ENCODE measurements at places on chromosomes 11 and 22.

- DNase-seq, result no peak
These were observed 234.0 kb upstream of the ZC3H12C start for GRCh38 chr11:109859045-109859724.

GRCh38 chr11:113884361-113884836, 9.0 kb upstream of the USP28 start:
- DNase-seq, result no peak

DNA sequence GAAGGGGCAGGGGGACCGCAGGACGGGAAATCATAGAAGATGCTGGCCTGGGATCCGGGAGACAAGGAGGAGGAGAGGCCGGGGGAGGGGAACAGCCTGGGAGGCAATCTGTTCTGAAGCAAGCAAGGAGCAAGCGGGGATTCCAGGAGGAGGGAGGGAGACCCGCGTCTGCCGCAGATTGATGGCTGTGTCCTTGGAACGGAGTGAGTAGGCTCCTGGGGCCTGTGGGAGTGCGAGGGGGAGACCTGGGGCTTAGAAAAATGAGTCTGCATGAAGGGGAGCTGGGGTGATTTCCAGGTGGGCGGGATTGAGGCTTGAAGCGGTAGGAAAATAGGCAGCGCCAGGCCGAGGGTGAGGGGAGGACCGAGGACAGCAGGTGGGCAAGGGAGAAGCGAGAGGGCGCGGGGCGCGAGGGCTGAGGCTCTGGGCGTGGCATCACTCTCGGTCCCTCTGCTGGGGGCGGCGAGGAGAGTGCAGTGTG, 1.6 kb upstream of the LRRC55 start:
- DNase-seq, result no peak

DNA sequence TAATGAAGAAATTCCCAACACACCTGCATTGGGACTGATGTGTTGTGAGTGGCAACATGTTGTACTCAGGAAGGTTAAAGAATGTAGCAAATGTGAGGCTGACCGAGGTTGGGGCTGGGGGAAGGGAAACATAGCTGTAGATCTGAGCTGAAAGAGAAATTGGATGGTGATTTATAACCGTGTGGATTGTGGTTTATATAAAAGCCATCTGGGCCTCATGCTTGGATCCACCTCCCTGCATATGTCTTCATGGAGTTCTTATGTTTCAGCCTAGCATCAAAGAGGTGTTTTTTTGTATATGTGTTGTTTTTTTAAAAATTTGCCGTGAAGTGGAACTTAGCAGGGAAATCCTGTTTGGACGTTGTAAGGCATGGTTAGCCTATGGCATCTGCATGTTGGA, 141.3 kb downstream of the NAV2 start:
- no peak for DNase-seq

- DNase-seq, result no peak
These were observed 6.3 kb upstream of the IL2RB start for GRCh38 chr22:37155971-37156370.

- DNase-seq, result no peak
These were observed 10.8 kb downstream of the DRD2 start for GRCh38 chr11:113464416-113464815.

GRCh38 chr11:78160557-78160956, 21.1 kb upstream of the ALG8 start:
- DNase-seq, result no peak

DNA sequence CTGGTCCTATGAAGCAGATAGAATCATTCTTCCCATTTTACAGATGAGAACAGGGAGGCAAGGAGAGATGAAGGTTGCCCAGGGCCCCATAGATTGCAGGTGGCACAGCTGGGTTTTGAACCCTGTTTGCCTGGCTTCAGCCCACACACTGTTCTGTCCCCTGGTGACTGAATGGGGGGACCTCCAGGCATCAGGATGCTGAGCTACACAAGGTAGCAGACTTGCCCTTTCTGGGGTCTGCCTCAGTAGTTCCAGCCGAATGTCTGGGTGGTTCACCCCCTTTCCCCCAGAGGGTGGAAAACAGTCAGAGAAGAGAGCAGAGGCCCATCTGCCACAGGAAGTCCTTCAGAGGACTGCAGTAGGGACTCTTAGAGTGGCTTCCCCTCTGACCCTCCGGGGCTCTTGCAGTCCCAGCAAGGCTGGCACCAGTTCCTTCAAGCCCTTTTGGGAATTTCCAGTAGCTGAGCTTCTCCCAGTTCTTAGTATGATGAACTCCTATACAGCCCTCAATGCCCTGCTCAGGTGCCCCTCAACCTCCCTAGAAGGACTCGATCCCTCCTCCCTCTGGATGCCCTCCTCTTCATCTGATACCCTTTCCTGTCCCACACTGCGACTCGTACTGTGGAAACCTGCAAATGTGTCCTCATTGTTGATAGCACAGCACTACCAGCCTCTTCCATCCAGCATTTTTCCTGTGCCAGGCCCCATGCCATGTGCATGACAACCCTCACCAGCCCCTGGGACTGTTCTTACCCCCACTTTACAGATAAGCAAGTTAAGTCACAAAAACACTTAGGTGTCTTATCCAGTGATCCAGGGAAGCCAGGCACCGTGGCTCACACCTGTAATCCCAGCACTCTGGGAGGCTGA, 82.8 kb downstream of the IGLL1 start:
- no peak for DNase-seq

DNA sequence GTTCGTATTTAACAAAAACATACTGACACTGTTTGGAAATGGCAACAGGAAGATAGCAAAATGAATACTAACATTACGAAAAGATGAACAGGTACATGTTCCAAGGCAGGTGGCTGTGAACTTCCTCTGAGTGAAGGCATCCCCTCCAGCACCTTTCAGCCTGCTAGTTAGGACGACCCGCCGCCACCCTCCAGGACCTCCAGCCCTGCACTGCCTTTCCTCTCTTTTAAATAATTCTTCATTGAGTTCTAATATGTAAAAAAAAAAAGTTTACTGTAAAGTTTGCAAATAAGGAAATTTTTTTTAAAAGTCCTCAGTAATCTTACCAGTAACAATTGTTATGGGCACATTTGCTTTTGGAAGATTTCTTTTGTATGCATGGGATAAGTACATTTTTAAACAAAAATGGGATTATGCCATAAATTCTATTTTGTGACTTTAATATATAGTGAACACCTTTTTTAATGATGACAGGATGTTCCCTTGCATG, 6.0 kb downstream of the NEAT1 start:
- DNase-seq, result no peak

DNA sequence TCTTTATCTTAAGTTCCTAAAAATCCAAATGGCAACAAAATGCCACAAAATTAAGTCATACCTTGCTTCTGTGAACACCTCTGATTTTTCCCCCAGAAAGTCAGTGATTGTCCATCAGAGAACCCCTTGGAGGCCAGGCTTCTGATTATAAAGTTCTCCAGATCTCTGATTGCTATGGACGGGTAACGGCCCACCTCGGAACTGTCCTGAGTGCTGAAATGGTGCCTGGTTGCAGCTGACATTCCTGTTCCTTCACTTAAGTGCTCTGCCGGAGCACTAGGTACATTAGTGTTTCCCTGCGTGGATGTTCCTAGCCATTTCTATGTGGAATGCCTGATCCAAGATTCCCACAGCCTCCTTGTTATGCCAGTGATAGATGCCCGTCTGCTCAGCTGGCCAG, 85.0 kb downstream of the CHST1 start:
- DNase-seq, result no peak

DNA sequence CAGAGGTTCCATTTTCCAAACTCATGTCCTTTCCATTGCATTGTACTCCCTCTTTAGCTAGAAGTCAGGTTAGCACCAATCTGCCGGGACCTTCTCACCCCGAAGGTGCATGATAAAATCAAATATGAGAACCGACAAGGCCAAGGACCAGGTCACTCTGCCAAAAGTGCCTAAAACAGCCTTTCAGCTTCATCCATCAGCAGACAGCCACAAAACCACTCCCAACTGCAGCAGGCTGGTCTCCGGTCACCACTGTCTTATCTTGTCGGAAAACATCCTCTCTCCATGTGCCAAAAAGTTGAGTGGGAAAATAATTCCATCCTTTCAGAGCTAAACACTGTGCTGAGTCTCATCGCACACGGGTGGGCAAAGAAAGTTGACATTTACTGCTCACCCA, 1.4 kb downstream of the PI4KA start:
- DNase-seq, result no peak

DNA sequence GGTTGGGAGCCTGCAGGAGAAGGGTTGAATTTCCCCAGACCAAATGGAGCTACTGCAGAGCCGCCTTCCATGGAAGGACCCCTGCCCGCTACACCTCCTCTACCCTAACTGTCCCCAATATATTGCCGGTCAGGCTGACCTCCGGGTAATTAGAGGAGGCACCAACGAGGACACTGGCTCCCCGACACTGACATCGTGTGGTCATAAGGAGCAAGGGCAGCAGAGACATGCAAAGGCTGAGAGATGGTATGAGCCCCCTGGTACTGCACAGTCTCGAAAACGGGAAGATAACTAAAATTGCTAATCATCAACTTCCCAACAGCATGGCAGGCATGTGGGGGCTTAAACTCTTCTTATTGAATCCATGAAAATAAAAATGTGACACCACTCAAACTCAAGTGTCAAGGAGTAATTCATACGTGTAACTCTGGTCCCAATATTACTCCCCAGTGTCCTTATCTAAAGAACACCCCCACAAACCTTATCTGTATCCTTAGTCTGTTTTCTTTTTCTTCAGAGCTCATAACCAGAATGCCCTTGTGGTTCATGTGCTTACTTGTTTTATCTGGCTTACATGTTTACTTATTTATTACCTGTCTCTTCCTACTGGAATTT, 4.4 kb downstream of the CAVIN3 start:
- no peak for DNase-seq

DNA sequence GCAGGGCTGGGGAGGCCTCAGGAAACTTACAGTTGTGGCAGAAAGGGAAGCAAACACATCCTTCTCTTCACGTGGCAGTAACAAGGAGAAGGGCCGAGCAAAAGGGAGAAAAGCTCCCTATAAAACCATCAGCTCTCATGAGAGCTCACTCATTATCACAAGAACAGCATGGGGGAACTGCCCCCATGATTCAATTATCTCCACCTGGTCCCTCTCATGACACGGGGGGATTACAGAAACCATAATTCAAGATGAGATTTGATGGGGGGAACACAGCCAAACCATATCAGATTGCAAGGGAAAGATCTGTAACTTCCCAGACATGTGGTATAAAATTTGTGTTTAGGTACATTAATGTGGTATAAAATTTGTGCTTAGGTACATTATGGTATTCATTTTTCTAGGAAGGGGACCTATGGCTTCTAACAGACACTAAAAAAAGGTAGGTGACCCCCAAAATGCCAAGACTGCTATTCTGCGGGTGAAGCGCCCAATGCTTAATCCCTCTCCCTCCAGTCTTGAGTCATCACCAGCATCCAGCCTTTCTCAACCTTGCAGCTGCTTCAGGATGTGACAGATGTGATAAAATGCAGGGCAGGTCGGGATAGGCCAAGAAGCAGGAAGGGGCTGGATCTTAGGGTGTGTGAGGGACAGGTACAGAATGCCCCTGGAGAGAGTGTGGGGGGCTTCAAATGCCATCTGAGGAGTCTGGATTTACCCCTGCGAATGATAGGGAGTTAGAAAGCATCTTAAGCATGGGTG, 57.7 kb upstream of the AMPD3 start:
- no peak for DNase-seq

DNA sequence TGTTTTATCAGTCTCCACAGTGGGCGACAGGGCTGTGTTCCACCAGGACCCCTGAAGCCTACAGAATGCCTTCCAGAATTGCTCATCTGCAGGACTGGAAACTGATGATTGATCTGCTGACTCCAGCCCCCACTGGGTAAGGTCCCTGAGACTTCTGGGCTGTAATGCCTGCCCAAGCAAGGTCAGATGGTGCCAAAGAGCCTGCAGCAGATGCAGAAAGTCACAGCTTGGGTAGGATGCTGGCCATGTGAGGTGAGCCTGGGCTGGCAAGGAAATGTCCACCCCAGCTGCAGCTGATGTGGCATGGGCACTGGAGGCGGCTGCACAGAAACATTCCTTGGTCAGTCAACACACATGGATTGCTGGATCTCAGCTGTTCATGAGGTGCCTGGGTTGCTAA, 30.9 kb downstream of the LRRC32 start:
- DNase-seq, result no peak

- no peak for DNase-seq
These were observed 1165.7 kb downstream of the LRRC4C start for GRCh38 chr11:40293655-40294348.

DNA sequence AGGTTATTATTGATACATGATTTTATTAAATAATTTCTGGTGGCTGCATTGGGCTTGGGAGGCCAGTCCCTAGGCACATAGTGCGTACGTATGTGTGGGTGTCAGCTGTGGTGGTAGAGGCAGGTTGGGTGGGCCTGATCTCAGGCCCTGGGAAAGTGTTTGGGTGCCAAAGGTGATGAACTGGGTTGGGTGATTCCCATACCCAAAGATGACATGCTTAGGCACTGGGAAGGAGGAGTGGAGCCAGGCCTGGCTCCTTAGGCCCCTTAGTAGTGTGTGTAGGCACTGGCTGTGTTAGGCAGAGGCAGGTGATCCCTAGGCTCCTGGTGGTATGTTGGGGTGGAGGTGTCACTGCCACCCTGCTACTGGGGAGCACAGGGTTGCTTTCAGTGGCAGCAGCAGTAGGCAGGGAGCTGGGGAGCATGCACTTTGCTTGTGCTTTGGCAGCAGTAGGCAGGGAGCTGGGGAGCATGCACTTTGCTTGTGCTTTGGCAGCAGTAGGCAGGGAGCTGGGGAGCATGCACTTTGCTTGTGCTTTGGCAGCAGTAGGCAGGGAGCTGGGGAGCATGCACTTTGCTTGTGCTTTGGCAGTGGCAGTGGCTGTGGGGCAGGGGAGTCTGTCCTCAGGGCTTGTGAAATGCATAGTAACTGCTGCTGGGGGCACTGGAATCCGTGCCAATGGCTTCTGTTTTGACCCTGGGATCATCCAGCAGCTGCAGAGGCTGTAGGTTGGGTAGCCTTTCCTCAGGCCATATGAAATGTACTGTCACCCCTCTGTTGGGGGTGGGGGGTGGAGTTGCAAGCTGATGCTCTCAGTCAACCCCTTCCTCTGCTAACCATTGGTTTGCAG, 84.4 kb downstream of the RRM1 start:
- DNase-seq, result no peak

DNA sequence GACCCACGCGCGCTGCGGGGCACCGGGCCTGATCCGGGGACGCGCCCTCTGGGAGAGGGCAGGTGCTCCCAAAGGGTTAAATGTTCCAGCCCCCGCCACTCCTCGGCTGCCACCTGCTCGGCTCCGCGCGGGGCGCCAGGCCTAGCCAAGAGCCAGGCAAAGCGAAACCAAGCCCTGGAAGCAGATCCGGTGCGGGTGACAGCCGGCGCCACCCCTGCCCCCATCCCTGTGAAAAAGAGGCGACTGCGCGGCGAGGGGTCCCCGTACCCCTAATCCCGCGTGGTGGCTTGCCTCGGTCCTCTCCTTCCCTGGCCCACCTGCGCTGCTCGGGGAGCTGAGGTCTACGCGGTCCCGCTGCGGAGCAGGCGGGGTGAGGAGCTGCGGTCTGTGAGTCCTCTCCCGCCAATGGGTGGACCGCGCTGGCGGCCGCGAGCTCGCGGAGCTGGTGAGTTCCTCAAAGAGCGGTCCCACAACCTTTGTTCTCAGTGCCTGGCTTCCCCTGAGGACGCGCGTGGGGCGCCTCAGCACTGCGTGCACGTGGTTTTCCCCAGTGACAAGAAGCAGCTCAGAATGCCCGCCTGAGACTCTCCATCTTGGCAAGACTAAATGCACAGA, at the start of gene ME3:
TSS of gene ME3 (minus strand) at position 610 of the 615 bp plus-strand sequence.
- DNase-seq, result no peak

Data from stimulated activated CD8-positive, alpha-beta memory T cell treated with anti-CD3 and anti-CD28 coated beads, Interleukin-15, amount 100 ng/mL, for 4 hours (primary cell).